ENCODE measurements at places on chromosomes 6 and 20.
A peak's percentile ranks its signal among the peaks of the same experiment; 100 is the strongest.

GRCh38 chr6:16995511-16996250 lies 106.2 kb upstream of the STMND1 start:
- no peak for DNase-seq

GRCh38 chr6:147675281-147675680 lies 166.8 kb downstream of the SAMD5 start:
- DNase-seq = peak; percentile 19

GRCh38 chr6:32967151-32968091 lies 973 bp upstream of the BRD2 start:
- peak; percentile 61 for DNase-seq

- no peak for DNase-seq
Observed at GRCh38 chr6:5361396-5361795, 100.1 kb downstream of the FARS2 start.

- DNase-seq = no peak
Observed at GRCh38 chr6:56536536-56536935, 106.2 kb downstream of the DST start.

- DNase-seq = peak; percentile 88
Observed at GRCh38 chr6:127851197-127851596, 49.7 kb downstream of the THEMIS start.

DNA sequence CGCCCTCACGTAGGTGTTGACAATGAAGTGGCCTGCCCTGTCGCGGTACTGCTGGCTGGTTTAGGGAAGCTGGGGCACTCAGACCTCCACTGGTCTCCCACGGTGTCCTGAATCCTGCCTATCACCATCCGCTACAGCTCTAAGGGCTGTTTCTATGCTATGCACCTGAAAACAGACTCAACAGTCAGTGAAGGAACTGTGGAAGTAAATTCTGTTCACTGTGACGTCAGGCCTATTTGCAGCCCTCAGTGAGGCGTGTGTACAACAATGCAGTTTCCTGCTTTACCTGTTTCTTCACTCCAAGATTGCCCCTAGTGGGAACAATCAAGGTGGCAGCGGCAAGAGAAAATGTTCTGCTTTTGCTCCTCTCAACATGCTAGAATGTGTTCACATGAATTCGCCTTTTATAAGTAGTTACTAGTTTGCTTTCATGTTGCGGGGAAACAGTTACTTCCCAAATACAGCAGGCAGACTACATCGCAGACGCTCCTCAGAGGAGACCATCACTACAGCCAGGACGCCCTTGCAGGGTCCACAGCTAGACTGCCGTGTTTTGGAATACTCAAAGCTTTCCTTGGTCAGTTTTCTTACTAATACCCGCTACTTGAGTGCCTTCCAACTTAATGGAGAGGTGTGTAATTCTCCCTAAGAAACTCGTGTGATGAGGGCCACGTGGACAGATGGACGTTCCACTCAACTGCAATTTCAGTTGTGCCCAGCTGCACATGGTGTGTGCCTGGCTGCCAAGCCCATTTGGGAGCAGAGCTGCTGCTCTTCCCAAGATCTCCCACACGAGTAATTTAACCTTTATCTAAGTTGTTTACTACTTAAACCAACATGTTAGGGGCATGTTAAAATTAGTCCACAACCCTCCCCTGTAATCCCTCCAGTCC lies 25.4 kb downstream of the DIDO1 start:
- no peak for DNase-seq

DNA sequence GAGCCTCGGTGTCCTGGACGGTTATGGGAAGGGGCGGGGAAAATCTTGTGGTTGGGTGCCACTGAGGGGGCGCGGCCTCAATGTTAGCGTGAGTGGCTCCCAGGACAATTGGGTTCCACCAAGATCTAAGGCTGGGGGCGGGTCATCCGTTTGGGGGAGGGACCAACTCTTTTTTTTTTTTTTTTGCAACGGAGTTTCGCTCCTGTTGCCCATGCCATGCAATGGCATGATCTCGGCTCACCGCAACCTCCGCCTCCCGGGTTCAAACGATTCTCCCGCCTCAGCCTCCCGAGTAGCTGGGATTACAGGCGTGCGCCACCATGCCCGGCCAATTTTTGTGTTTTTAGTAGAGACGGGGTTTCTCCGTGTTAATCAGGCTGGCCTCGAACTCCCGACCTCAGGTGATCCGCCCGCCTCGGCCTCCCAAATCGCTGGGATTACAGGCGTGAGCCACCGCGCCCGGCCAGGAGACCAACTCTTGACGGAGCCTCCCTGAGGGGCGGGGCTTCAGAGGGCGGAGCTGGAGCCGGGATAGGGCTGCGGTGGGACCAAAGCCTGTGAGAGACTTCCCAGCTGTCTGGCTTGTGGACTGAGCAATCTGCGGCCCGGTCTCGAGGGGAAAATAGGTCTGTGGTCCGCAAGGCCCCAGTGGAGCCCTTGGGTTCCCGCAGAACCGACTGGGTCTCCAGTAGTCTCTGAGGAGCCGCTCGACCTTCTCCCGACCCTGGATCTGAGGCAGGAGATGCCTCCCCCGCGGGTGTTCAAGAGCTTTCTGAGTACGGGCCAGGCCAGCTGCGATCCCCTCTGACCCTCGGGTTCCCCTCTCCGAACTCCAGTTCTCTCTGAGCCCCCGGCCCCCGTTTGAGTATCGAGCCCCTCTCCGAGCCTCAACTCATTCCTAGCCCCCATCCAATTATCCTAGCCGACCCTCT lies 1.1 kb downstream of the SPAG4 start:
- DNase-seq = peak; percentile 100

DNA sequence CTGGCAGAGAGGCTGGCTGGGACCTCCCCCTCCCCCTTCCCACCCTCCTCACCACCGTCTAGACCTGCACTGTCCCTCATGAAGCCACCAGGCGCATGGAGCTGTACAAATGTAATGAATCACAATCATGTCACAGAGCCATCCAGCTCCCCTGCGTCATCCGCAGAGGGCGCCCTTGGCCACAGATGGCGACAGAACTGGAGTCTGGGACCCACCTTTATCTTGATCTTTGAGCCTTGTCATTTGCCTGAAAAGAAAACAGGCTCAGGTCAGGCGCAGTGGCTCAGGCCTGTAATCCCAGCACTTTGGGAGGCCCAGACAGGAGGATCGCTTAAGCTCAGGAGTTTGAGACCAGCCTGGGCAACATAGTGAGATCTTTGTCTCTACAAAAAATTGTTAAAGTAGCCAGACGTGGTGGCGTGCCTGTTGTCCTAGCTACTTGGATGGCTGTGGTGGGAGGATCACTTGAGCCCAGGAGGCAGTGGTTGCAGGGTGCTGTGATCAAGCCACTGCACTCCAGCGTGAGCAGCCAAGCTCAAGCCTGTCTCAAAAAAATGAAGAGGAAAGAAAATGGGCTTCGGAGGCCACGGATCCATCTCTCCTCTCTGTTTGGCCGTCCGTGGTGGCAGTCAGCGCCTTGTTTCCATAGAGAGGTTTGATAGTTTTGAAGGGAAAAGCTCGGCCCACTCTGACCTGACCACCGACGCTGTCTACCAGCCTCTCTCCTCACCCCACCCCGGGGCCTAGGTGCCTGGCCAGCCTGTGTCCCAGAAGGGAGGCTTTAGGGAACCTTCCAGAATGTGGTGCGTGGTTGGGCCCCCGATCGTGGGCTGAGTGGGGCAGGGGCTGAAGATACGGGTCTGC lies 6.2 kb downstream of the COL9A3 start:
- peak; percentile 53 for DNase-seq

GRCh38 chr6:33694977-33695376 lies 16.5 kb downstream of the UQCC2 start:
- no peak for DNase-seq

GRCh38 chr6:41197234-41197633 lies 3.7 kb downstream of the TREML2 start:
- no peak for DNase-seq

DNA sequence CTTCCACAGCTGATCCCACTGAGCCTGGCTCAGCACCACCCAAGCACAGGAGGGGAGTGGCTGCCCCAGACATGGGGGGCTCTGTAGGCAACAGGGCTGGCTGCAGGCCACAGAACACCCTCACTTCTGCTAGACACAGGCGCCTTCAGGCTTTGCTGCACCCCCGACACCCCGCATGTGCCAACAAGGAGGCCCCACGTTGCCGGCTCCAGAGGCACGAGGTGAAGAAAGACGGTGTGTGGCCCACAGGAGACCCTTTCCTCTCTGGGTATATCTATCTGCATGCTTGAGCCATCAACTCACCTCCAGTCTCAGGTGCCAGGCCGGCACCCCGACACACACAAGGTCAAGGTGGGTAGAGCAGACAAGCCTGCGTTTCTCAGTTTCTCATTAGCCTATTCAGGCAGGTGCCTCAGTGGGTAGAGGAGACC lies 158.3 kb downstream of the DLL1 start:
- DNase-seq = no peak

DNA sequence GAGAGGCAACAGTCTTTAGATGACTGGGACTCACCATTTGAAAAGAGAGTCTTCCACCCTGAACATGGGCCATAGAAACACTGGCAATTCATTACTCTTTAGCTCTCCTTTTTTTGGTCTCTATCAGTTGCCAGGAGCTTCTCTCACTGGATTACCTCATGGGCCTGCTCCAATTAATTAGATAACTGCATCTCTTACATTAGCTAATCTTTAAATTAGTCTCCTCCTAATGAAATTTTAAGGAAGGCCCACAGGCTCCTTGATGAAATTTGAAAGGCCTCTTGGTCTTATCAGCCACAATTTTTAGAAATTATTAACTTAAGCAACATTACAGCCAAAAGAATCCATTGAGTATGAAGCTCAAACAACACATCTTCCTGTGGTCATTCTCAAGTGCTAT lies 184.4 kb downstream of the UNC5CL start:
- no peak for DNase-seq

- DNase-seq = no peak
Observed at GRCh38 chr6:5766260-5766659, 240.5 kb downstream of the NRN1 start.

GRCh38 chr6:152386131-152386530 lies 251.0 kb downstream of the SYNE1 start:
- DNase-seq = no peak

DNA sequence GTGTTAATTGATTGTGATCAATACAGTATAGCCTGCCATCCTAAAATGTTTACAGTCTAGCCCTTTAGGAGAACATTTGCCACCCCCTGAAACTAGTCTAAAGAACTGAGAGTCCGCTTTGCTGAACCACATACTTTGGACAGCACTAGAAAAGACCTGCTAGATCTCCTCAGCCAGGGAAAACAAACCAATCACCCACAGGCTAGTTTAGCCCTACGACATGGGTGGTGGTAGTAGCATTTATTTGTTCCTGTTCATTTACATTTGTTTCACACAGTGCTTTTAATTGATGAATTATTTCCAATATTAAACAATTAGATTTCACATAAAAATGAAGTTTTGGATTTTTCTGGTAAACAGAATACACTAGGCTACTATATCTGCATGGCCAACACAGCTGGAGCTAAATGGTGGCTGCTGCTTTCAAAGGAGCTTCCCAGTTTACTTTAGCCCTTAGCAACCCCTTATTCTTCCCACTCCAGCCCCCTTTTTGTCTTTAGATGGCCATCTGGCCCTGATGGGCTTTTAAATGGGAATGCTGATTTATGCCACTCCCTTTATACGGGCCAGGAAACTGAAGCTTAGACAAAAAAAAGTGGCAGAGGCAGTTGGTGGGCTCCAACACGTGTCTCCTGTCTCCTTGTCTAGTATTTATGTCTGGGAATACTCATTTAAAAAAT lies 72.4 kb downstream of the ADGRG6 start:
- DNase-seq = no peak

DNA sequence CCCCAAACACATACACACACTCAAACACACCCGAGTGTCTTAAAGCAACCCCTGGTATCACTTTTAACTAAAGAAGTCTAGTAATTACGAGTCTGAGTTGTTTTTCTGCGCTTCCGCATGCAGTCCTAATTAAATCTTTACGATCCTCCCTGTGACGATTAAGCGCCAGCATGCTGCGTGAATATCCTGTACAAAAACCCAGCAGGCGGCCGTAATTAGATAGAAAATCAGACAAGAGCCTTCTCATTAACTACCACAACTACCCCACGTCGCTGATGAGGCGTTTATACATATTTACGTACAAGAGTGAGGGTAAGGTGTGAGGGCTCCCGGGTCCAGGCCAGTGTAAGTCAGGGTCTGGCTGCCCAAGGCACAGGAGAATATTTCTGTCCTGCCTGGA lies 8.1 kb downstream of the TFAP2B start:
- DNase-seq = no peak

- peak; percentile 84 for DNase-seq
Observed at GRCh38 chr6:27188061-27188884, 59.2 kb upstream of the PRSS16 start.

DNA sequence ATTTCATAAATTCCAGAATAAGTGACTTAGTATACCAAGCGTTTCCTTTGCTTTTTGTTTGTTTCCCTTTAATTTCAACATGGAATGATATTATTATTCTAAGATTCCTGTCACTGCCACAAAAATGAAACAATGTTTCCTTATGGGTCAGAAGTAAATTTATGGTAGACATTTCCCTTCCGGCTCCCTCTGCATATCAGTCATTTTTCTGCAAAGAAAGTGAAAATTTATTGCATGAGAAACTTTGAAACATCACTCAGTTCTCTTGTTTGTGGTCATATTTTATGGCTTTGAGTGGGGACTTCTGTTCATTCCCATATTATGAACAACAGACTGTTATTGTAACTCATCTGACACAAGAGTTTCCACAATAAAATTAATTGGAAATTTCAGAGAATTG lies 97.8 kb downstream of the NKAIN2 start:
- peak; percentile 88 for DNase-seq

- DNase-seq = peak; percentile 13
Observed at GRCh38 chr20:20207291-20207690, 155.0 kb downstream of the CFAP61 start.

Data from fibroblast of skin of back (primary cell).